ENCODE measurements at places on chromosomes 7 and 10.

GRCh38 chr7:104065491-104065890 is 76.0 kb upstream of the RELN start:
- no peak for DNase-seq

- DNase-seq, result no peak
Observed at GRCh38 chr10:63206997-63207811, 74.1 kb downstream of the NRBF2 start.

DNA sequence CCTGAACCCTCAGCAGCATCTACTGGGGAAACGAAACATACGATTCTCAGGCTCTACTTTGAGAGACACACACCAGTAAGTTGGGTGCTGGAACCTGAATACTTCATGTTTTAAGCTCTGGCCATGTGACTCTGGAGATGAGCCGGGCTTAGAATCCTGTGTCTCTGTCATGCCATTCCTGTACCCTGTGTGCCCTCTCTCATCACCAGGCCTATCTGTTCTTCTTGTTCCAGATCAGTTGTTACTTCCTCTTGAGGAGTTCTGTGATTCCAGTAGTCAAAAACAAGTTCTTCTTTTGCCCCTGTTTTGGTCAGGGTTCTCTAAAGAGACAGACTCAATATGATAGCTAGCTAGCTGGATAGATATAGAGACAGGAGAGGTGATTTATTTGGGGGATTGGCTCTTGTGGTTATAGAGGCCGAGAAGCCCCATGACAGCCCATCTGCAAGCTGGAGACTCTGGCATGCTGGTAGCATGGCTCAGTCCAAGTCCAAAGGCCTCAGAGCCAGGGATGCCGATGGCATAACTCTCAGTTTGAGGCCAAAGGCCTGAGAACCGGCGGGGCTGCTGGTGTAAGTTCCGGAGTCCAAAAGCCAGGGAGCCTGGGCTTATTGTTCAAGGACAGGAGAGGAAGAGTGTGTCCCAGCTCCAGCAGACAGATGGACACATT is 54.3 kb downstream of the CHN2 start:
- no peak for DNase-seq

DNA sequence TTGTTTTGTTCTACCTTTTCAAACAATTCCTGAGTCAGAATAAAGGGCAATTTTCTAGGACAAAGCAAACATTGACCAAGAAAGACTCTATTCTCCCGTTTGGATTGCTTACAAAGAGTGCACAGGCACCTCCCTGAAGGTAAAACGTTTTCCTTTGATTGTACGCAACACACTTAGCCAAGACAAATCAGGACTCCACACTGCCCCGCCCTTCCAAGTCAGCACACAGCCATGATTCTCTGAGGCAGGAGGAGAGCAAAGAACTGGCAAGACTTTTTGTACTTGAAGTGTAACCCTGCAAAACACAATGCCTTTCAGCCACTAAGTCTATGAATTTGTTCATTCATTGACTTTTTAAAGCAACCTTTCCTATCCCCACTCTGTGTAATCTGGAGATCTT is 85.0 kb upstream of the FAM180A start:
- DNase-seq, result no peak

DNA sequence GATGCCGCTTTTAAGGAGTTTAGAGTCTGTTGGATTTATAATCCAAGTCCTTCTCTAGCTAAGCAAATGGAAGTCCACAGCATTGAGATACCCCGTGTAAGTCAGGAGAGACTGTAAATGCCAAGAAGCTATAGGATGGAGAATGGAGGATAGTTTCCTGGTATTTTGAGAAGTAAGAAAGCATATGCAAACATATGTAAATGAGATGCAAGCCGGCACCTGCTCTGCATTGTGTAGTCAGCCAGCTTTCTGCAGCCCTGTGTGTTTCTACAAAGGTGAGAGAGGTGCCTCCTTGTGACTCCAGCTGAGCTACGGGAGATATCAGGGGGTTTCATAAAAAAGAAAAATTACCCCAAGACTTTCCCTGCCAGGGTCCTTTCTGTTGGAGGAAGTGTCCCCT is 176.3 kb downstream of the RPS24 start:
- no peak for DNase-seq

DNA sequence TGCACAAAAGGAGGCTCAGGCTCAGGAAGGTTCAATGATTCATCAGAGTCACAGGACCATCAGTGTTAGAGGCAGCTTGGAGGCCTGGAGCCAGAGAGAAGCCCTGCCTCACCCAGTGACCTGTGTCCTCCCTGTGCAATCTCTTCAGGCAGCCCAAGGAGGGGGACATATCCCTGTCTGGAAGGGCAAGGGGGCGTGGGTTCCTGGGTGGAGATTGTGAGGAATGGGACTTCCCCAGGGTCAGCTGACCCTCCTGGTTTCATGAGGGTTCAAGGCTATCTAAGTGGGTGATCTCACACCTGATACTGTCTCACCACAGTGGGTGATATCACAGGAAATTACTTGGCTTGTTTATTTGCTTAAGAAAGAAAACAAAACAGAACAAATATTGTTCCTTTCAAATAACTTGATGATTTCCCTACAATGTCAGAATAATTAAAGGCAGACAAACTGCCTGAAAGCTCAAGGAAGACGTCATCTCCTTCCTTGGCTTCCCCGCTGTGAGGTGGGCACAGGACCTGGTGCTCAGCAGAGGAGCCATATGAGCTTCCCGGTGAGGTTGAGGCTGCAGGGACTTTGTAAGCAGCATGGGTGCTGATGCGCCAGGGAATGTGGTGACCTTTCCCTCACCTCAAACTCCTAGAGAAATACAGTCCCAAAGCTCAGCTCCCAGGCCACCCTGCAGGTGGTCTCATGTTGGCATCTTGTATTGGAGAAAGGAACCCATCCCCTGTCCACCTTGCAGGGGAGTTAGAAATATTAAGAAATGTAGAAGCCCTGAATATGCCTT is 763.2 kb downstream of the GRID1 start:
- no peak for DNase-seq

DNA sequence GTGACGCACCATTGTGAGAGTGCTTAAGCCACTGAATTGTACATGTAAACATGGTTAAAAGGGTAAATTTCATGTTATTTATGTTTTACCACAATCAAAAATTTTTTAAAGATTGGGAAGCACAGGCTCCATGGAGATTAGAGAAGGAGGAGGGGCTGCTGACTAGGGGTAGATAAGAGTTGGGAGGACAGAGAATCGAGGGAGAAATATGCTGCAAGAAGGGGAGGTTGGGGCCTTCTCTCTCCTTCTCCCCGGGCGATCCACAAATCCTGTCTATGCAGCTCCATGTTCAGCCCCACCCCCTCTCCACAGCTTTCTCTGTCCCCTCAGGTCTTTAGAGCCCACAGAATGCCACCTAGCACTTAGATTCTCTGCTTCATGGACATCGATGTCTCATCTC is 12.1 kb downstream of the ZNF467 start:
- DNase-seq, result no peak
